ENCODE measurements at places on chromosomes 13 and 19. TPM values are rescaled to one million over a fixed set of nuclear protein-coding genes. Genes with fewer than 3 reads are reported as not detected.

Gene ZNF808
- 27.9 TPM for total RNA-seq

Gene MYBPC2
- not detected for total RNA-seq

DNA sequence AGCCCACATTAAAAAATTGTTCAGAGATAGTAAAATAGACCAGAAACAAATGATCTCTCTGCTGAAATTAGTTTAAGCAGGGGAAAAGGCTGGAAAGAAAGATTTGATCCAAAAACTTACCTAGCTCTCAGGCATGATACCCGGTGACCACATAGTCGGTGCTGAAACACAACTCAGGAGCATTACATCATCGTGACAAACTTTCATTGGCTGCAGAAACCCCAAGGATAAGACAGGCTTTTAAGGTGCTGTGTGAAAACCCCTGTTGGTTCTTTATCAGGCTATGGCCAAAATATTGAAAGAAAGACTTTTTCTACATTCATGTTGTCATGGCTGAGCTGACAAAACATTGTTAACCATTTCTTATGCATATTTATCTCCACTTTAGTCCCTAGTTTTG, 171.7 kb upstream of the KLF12 start:
- H3K27ac ChIP-seq: no peak overlapping the region
- no peaks in the 10 kb centered on the region for H3K36me3 ChIP-seq
- no peaks in the 10 kb centered on the region for H3K4me1 ChIP-seq
- H3K4me3 ChIP-seq: no peak overlapping the region

DNA sequence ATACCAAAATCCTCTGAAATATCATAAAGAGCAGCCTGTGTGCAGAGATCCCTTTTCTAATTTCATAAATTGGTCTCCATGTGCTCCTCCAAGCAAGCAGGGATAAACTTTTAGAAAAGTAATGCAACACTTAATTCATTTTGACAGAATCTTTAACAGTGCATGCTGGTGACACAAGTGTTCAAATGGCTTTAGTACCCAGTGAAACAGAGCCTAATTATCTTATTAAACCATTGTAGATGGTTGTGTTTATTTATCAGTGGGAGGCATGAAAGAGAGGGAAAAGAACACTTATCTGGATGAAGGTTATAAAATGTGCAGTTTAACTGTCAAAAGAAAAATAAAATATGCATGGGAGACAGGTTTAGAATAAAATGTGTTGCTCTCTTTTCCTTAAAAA, 945.0 kb upstream of the PCDH20 start:
- no peak overlapping the region for H3K4me3 ChIP-seq
- no peak overlapping the region for H3K27ac ChIP-seq
- H3K27me3 ChIP-seq: no peaks in the 10 kb centered on the region
- no peaks in the 10 kb centered on the region for H3K36me3 ChIP-seq
- DNase-seq: no peak
